Activated T-helper 1 cell treated with anti-CD3 and anti-CD28 coated beads, Interleukin-12 subunit alpha, Interleukin-12 subunit beta, Interleukin-2, Interleukin-4 antibody, amounts not matched to agents 30 ng/mL and 10 ng/mL and 1 ng/mL, durations not matched to agents 14 hours and 24 hours and 36 hours (primary cell): ENCODE measurements at places on chromosomes 5 and 9.

DNA sequence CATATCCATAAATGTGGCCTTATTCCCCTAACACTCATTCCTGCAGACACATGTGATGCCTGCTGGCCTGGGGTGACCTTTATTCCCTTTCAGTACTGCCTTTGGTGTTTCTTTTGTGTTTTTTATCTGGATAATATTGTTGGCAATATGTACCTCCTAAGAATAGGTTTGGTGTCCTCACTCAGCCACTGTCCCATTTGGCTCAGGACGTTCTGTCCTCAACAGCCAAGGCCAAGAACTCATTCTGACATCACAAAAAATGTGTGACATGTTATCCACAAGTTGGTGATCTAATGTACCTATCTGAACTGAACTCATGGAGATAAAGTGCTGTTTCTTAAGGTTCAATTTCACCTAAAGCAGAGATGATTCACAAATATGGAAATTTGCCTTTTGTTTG is 142.9 kb upstream of the GRAMD2B start:
- DNase-seq, result no peak

DNA sequence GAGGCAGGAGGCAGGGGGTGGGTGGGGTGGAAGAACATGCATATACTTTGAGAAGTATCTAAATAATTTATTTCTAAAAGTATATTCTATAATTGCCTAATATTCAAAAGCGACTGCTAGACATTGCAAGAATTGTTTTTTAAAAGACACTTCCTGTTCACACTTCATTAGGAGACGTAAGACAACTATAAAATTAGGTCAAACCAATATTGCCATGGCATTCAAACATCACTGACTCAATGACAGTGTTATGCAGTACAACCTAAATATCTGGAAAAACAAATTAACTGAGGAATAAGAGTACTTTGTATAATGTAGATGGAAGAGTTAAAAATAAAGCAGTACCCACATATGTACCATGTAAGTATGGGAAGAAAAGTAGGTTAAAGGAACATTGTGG is 4.5 kb downstream of the CCNH start:
- DNase-seq, result no peak

GRCh38 chr5:145946112-145946861 is 9.9 kb downstream of the SH3RF2 start:
- peak; percentile 19 for DNase-seq

- DNase-seq, result no peak
Observed at GRCh38 chr9:123450098-123450770, 94.2 kb downstream of the CRB2 start.

DNA sequence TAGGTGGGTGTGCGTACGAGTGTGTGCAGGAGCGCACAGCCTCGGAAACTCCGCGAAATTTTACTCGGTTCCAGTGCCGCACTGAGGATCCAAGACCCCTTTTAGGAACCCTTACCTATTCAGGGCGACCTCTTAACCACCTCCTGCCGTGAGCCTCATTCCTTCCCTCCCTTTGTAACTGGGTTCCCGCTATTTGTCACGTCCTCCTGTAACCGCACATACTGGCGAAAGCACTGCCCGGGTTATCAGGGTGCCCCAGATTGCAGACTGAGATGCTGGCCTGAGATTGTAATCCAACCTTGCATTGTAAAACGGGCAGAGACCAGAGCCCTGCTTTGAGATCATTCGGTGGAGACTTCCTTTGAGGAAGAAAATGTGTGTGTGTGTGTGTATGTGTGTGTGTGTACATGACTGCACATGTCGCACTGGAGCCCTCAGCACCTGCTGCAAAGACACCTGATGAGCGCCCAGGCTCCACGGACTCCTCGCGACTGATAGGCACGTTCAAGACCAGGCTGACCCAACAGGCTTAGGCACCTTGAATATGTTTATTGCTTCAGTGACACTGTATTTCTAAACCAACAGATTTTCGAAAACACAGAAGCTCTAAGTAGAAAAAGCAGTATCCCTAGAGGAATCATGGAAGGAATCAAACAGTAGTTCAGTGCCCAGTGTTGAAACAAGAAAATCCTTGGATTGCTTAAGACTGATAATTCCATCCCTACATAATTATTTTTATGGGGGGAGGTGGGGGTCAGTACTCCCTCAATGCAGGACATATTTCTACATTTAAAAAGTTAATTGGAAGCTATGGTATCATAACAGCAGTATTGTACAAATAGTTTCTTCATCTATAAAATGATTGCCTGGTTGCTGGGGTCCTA is 86.5 kb upstream of the TNFAIP8 start:
- DNase-seq, result no peak

DNA sequence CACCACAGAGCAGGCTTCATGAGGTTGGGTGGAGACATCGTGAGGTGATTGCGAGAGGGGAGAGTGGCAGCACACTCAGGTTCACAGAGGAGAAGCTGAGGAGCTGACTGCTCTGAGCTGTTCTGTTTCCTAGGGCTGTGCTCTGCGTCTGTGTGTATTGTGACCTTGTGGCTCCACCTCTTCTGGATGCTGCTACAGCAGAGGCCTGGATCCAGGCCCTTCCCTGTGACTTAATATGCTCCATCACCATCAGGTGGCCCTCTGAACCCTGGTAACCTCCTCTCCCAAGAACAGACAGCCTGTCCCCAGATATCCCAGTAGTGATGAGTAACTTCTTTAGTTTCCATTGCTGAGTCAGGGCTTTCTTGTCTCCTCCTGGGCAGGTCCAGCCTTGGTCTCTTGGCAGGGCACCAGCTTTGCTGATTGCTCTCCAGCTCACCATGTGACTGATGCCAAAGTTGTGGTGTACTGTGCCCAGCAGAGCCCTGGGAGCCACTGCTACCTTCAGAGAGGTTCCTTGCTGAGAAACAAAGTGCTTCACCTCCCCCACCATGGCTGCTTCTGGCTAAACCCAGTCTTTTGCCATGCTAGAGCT is 212.8 kb upstream of the CHD1 start:
- no peak for DNase-seq

DNA sequence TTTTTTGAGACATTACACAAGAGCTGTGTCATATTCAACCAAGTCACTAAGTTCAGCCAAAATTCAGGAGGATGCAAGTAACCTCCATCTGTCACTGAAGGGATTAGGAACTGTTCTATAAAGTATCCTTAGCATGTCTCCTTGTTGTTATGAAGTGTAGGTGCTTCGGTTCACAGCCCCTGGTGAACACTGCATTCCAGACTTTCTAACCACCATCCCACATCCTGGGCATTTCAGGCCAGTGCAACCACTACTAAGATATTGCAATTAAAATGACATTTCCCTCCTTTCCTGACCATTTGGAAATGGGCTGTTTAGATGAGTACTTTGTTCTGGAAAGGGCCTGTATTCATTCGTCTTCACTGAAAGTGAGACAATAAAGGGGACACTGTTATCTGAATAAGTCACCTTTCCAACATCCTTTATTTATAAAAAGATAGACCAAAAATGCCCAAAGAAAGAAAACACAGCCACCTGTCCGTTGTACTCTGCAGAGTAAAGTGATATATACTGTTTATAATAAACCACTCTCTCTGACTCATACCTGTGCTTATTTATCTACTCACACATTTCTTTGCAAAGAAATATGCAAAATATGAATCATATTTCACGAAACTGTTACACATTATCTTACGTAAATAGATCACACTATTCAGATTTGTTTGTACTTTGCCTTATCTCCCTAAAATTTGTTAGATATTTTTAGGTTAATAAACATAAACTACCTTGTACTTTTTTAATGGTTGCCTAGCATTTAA is 861.9 kb downstream of the CDH18 start:
- no peak for DNase-seq

- DNase-seq, result no peak
Observed at GRCh38 chr5:133359861-133360260, 252.5 kb downstream of the FSTL4 start.

- no peak for DNase-seq
Observed at GRCh38 chr5:135553688-135554462, 18.1 kb upstream of the NEUROG1 start.

DNA sequence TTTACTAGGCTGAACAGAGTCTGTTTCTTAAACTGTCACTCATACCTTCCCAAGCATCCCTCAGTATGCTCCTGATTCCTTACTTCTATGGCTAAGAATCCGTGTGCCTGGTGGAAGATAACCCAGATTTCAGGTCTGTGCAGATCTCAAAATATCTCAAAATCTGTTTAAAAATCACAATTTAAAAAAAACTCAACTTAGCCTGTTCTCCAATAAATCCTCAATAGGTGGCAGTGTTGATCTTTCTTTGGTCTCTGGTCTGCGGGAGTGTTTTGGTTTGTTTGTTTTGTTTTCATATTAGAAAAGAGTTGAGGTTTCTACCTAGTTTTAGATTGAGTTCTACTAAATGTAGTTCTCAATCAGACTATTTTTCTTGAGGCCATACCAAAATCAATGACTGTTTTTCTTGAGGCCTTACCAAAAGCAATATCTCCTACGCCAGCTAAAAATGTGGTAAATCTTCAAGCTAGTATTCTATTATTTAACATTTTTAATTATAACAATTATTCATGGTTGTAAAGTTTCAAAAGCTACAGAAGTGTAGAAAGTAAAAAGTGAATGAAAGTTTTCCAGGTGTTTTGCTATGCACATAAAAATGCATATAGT is 57.9 kb downstream of the TGFBR1 start:
- DNase-seq, result no peak

- DNase-seq, result no peak
Observed at GRCh38 chr5:76660360-76660759, 37.2 kb upstream of the F2RL2 start.

GRCh38 chr9:86282077-86282978 is at the start of gene ISCA1:
Gene ISCA1 (minus strand): TSS chr9:86282538. CDS start chr9:86282458, 80 bp downstream.
- peak; percentile 91 for DNase-seq

GRCh38 chr9:1018121-1018520 is 32.0 kb upstream of the DMRT2 start:
- DNase-seq, result no peak

GRCh38 chr5:125032286-125032685 is 285.8 kb upstream of the ZNF608 start:
- no peak for DNase-seq

- no peak for DNase-seq
Observed at GRCh38 chr5:16784088-16784487, 152.0 kb downstream of the MYO10 start.

- DNase-seq, result no peak
Observed at GRCh38 chr5:82984786-82985735, 92.1 kb downstream of the TMEM167A start.

GRCh38 chr9:4073371-4073770 is 226.5 kb downstream of the GLIS3 start:
- no peak for DNase-seq

DNA sequence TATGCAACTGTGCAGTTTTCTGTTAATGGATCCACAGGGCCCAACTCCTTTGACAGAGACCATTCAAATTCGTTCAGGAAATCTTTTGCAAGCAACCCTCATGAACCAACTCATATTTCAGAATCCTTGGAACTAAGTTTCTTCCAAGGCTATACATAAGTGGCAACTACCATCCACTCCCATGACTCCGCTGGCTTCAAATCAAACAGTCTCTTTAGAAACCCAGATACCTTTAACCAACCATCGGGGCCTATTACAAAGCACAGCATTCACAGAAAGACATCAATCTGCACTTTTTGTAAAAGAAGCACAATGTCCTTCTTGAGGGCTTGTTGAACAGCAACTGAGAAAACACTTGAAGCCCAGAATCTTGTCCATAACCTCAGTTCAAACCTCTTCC is 526.9 kb downstream of the DTWD2 start:
- DNase-seq, result no peak

DNA sequence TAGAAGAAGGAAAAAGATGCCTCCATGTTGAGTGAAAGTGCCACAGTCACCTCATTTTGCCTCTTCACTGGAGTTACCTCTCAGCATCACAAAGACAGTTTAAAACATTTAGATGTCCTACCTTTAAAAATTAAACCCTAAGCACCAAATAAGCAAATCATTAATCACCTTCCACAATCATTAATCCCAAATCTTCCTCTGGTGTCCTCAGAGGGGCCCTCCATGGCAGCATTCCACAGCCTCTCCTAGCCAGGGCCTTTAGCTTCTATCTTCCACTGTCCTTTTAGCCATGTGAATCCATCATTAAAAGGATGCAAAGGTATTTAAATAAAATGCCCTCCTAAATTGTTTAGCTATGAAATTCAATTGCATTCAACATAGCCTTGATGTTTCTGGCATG is 310.8 kb downstream of the PDE4D start:
- no peak for DNase-seq

GRCh38 chr5:9898319-9898718 is 268.2 kb upstream of the TAS2R1 start:
- DNase-seq, result no peak

DNA sequence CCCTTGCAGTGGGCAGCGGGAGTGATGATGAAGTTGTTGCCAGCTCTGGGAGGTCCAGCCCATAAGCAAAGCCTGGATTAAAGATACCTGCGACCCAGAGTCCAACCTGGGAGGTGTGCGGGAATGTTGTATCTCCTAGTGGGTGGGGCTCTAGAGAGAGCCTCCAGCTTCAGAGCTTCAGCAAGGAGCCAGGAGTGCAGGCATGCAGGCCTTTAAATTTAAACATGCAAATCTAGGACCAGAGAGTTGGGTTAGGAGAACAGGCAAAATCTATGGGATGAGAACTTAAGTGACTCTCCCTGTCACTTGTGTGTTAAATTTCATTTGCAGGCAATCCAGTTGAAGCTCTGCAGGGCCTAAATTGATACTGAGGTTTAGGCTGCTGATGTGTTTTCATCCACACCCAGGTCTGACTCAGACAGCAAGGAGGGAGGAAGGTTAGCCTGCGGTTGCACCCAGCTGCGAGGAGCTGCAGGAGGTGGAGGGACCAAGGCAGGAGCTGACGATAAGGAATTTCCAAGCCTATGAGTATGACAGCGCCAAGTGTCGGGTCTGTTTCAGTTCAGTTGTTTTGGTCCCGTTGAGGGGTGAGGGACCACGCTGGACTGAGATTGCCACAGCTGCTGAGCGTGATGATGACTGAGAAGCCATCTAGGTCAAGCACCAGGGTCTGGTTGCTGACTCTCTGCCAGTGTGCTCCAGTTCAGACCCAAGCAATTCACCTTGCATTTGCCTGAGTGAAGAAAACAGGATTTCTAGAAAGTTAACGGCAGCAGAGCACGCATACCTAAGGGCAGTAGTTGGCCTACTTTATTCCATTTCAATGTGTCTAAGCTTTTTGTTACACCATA is 243.0 kb downstream of the ICE1 start:
- no peak for DNase-seq

GRCh38 chr5:81191726-81192372 is 41.3 kb upstream of the CKMT2 start:
- no peak for DNase-seq

GRCh38 chr5:10653043-10653442 is 89.2 kb downstream of the ANKRD33B start:
- DNase-seq, result no peak

- no peak for DNase-seq
Observed at GRCh38 chr9:116274293-116274692, 120.7 kb downstream of the PAPPA start.

DNA sequence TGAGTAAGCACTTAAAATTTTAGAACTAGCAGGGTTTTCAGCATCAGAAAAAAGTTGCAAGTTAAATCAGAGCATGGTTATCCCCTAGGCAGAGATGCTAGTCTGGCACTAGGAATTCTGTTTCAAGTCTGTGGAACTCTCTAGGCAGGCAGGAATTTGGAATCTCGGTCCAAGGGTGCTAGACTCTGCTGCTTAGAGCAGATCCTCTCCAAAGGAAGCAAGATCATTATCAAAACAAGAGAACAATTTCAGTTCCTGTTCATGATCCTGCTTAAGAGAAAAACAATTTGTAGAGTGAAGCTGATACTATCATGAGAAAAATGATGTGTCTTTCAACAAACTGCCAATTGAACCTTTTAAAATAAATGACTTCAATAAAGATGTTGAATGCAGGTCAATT is 420.7 kb downstream of the KIF4B start:
- DNase-seq, result no peak
